ENCODE measurements at places on chromosomes 3 and 15. TPM values are rescaled to one million over a fixed set of nuclear protein-coding genes. Genes with fewer than 3 reads are reported as not detected.

GPR149 gene
- total RNA-seq = not detected

NPAP1 gene
- total RNA-seq = not detected

CCDC54 gene
- total RNA-seq = 0.33 TPM

CGNL1 gene
- total RNA-seq = 18.4 TPM

CHRD gene
- 9.6 TPM for total RNA-seq

DNA sequence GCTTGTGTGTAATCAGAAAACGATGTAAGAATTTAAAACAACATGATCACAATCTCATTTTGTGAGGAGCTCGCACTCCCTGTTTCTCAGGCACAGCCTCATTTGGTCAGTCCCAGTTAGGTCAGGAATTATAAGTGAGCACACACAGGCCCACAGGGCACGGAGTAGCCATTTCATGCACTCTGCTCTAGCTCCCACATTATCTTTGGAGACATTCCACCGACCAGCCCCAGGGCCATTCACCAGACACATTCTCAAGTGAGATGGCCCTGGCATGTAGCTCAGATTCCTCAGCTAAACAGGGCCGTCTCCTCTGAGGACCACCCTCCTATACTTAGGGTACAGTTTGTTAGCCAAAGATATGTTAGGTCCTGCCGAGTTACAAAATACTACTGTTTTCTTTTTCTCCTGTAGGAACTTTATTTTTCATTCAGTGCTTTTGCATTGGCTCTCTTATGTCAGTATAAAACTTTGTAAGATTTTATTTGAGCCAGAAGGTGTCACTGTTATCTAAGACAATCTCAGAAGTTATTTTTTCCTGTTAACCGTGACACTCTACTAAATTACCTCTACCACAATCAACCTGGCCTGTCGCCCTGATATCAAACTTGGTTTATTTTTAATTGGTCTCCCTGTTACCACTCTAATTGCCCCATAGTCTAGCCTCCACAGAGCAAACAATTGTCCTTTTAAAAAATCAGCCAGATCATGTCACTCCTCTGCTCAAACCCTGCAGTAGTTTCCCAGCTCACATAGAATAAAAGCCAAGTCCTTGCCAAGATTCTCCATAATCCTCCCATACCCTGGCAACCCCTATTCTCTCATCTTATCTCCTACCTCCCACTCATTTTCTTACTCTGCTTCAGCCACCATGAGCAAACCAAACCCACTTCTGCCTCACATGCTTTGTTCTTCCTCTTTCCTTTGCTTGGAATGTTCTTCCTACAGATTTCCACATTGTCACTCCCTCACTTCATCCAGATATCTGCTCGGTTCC, 105.7 kb downstream of the PPP2R3A start:
- DNase-seq = peak; percentile 64
- H3K27ac ChIP-seq = peak overlapping the region; percentile 58
- no peaks in the 10 kb centered on the region for H3K4me1 ChIP-seq
- no peaks in the 10 kb centered on the region for H3K36me3 ChIP-seq

DNA sequence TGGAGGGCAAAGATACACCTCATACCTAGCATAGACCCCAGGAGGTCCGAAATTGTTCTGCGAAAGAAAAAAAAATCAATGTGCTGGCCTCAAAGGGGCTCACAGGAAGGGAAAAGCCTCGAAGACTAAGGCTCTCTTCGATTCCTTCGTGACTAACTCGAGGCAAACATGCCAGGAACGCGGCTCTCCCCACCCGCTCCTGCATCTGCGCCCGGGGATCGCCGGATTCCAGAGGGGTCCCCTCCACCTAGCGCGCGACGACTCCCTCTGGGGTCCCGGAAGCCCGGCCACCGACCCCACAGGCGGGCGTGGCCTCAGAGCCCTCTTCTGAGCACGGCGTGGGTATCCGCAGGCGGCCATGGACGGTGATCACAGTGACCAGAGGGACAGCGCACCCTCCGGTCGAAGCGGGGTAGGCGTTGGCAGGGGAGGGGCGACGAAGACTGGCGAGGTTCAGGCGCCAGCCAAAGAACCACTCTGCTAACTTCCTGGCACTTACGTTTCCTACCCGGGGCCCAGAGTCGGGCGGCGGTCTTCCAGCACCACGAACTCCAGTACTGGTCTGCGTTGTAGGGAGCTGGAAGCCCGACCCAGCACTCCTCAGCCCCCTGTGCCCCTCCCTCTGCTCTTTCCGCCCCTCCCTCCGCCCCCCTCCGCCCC, 515 bp upstream of the EIF3J start:
- H3K27ac ChIP-seq = peak overlapping the region; percentile 98
- H3K27me3 ChIP-seq = no peaks in the 10 kb centered on the region
- peak; percentile 87 for DNase-seq
- no peaks in the 10 kb centered on the region for H3K36me3 ChIP-seq
- H3K4me1 ChIP-seq = peaks cover 17% of the 10 kb centered on the region

DNA sequence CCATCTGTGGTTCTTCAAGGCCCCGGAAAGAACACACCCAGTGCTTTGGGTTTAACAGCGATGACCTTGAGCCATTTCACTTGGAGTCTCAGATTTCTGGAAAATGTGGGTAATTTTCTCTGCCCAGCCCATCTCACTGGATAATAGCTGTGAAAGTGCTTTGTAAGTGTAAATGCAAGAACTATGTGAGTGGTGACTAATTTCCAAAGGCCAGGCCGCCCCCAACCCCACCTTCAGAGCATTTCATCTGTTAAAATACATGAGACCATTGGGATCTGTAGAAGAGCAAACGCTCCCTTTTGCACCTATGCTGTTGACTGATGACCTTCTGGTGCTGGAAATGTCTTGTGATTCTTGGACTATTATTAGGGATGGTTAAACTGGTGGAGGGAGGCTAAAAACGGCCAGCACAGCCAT, 196.8 kb upstream of the LPP start:
- no peak overlapping the region for H3K27ac ChIP-seq
- no peaks in the 10 kb centered on the region for H3K36me3 ChIP-seq
- no peaks in the 10 kb centered on the region for H3K4me1 ChIP-seq
- no peak overlapping the region for H3K4me3 ChIP-seq
- no peaks in the 10 kb centered on the region for H3K27me3 ChIP-seq
